Left colon (tissue), 2 donors: ENCODE measurements at places on chromosomes 4 and X. TPM values are rescaled to one million over a fixed set of nuclear protein-coding genes. Genes with fewer than 3 reads are reported as not detected.

GRCh38 chrX:69389101-69389501 is 115.0 kb upstream of the NALF2 start:
- DNase-seq: no peak

- DNase-seq: no peak
Measured at GRCh38 chrX:113470166-113470565, 629.5 kb upstream of the AMOT start.

GRCh38 chr4:32488690-32489089 is 1768.5 kb downstream of the PCDH7 start:
- DNase-seq: no peak

DNA sequence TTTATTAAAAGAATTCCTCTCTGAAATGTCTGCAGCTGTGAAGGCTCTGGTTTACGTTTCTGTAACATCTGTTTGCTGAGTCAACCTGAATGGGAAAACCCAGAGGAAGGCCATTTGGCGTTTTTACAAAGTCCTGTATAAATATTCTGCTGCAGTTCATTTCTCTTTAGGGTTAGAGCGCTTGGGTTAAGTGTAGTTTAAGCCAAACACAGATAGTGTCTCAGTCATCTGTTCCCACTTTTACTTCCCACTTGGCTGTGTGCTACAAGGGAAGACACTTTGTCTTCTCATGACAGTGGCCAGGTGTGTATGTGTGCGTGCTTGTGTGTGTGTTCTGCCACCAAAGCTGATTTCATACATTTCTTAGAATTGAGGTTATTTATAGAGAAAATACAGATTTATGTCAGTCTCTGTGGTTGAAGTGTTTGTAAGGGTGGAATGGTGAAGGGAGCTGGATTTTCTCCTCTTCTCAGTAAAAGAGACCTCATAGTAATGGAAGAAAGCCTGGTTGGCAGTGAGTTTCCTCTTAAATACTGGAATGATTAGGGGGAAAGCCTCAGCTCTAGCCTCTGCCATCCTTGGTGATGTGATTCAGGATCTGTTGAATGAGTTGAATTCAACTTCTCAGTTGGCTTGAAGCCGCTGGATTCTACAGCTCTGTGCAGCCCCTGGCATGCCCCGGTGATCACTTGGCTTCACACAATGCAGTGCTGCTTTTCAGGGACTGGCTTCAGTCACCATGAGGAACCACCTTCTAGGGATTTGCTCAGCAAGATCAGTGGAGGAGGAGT is 50.6 kb downstream of the JADE1 start:
- no peak for DNase-seq

ZCCHC18 gene
- total RNA-seq: 0.14 TPM

SMIM10L2A gene
- total RNA-seq: 0.46 TPM

NDP gene
- not detected for total RNA-seq

MAGEE2 gene
- total RNA-seq: not detected

BMPR1B gene
- 0.47 TPM for total RNA-seq

SPACA5 gene
- total RNA-seq: not detected
